ENCODE measurements at places on chromosomes 2 and 18. TPM values are rescaled to one million over a fixed set of nuclear protein-coding genes. Genes with fewer than 3 reads are reported as not detected.

The DPP10 gene
- total RNA-seq = 1.0 TPM

The USP14 gene
- total RNA-seq = 47.8 TPM

The ELOA2 gene
- not detected for total RNA-seq

The IL1RL1 gene
- 46.5 TPM for total RNA-seq

The DUSP28 gene
- total RNA-seq = 5.3 TPM

The BBS5 gene
- total RNA-seq = 6.0 TPM

The ARHGAP28 gene
- 15.7 TPM for total RNA-seq

The CHST9 gene
- total RNA-seq = 0.03 TPM

The TMEM247 gene
- not detected for total RNA-seq

Measured in upper lobe of right lung (tissue), 1 donor.